Cortex of kidney (tissue), 1 donor: ENCODE measurements at places on chromosomes 7 and 10.

GRCh38 chr10:36195364-36195763 lies 553.3 kb upstream of the FZD8 start:
- no peak for DNase-seq

- DNase-seq = no peak
Measured at GRCh38 chr10:62616885-62617590, 187.5 kb upstream of the ADO start.

DNA sequence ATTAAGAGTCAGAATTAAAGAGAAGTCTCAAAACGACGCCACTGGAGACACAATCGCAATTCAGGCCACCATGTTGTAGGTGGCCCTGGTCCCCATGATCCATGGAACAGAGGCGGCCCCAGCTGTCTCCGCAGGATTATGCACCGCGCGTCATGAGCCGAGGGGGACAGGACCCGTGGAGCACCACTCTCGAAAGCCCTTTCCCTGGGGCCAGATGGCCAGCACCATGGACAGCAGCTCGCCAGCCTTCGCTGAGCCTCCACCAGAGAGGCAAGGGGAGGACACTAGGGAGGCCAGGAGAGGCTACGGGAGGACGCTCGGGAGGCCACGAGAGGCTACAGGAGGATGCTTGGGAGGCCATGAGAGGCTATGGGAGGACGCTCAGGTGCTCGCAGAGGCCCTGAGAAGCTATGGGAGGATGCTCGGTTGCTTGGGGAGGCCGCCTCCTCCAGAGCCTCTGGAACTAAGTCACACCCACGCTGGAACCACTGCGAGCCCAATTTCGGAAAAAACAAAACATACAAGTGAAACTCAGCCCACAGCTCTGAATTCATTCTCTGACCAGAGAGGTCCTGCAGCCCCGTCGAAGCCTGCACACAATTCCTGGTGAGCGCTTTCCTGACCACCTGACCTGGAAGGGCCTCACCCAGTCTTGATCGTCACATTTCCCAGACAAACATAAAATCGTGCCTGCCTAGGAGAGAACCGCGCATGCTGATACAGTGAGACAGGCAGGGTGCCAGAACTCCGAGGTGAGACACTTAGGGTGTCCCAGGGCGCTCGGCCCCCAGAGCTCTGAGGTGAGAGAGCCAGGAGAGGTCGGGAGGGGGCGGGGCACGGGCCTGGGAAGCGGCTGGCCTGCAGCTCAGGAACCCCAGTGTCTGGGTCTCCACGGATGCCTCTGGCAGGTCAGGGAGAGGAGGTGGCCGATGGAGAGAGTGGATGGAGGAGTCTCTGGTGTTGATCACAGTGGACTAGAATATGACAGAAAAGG lies 224.4 kb downstream of the PTPRN2 start:
- DNase-seq = no peak

- DNase-seq = no peak
Measured at GRCh38 chr7:68776326-68776725, 821.9 kb upstream of the AUTS2 start.

- no peak for DNase-seq
Measured at GRCh38 chr10:51574248-51575048, 124.9 kb downstream of the CSTF2T start.

DNA sequence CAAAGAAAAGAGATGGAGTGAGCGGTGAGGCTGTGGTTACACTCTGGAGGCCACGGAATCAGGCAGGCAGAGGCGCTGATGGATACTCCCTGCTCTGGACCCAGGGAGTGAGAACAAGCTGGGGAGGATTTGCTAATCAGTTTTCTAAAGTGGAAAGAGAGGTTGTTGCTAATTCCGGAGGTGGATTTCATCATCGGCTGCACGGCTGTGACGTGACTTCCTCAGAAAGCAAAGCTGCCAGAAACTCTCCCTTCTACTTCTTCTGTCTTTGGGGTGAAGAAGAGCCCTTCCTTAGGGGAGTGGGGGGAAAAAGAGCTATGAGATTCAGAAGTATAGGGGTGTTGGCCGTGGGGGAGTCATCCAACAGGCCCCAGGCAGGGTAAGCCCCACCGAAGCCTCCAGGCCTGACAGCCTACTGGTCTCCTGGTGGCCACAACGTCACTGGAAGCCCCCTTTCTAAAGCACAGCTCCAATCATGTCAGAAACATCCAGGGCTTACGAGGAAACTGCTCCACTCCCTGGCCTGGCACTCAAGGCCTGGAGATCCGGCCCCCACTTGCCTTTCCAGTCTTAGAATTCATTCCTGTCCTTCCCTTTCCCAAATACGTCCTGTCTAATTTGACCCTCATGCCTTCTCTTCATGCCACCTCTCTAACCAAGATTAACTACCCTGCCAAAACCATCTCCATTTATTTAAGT lies 114.5 kb downstream of the HIP1 start:
- no peak for DNase-seq

DNA sequence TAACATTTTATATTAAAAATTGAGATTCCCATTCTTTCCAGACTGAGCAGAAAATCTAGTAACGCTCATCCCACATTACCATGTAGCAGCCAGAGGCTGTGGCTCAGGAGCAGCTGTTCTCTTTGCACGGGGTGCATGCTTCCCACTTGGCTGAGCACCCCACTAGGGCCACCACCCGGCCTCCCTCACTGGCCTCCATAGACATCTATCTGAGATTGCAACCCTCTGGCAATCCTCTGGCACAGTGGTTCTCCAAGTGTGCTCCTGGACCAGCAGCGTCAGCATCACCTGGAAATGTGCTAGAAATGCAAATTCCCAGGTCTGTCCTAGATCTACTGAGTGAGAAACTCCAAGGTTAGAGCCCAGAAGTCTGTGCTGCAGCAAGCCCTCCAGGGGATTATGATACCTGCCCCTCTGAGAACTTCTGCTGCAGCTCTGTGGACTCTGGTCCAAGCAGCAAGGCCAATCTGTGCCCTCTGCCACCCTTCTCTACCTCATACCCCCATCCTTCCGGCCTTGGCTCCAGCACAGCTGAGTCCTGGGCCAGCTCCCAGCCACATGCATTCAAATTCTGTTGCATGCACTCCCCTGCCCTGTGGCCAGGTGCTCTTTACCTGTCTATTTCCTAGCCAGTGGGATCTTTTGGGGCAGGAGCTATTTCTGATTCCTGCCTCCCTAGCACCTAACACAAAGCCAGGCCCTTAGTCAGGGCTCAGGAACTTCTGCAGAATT lies 301.5 kb downstream of the GRID1 start:
- no peak for DNase-seq

DNA sequence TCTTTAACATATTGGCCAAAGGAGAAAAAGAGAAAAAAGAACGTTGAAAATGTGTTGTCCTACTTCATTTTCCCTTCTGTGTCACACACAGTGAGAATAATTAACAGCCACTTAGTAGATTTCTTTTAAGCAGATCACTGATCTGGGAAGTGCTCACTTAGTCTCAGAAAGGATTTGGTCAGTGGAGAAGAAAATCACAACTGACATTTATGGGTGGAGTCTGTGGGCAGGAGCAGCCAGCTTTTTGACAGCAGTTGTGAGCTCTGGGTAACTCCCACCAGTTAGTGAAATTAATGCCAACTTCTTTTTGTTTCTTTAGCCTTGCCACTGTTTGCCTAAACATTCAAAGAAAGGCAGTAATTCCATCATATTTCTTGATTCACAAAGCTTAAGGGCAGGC lies 49.7 kb downstream of the CDK14 start:
- DNase-seq = no peak

- DNase-seq = no peak
Measured at GRCh38 chr7:1923409-1924257, 253.6 kb downstream of the ELFN1 start.

DNA sequence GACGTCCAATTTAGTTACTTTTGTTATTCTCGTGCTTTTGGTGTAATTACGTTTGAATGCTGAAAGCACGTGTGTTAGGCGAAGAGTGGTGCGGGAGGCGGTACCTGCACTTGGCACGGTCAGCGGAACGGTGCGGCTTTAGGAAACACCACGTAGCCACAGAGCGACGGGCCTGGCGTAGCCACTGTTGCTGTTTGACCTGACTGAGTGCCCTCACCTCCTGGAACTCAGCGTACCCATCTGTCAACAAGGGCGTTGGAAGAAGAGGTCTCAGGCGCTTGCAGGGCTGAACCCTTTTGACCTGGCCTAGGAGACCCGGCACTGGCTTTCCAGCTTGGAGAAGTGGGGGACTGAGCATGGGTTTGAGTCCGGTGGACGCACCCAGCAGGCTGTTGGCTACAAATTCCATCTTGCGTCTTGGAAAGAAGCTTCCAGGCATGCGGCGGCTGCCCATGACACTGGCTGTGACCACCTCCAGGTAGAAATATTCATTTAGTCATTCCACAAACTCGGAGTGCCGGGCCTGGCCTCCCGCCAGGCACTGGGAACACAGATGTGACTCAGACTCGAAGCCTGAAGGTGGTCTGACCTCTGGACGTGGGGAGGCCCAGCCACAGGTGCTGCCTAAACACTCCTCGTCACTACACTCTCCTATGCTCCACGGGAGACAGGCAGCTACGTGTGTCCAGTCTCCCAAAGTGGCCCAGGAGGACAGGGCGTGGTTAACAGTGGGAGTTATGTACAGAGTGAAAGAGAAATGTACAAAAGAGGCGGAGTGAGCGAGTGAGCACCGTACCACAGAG lies 22.2 kb downstream of the FAM20C start:
- no peak for DNase-seq

DNA sequence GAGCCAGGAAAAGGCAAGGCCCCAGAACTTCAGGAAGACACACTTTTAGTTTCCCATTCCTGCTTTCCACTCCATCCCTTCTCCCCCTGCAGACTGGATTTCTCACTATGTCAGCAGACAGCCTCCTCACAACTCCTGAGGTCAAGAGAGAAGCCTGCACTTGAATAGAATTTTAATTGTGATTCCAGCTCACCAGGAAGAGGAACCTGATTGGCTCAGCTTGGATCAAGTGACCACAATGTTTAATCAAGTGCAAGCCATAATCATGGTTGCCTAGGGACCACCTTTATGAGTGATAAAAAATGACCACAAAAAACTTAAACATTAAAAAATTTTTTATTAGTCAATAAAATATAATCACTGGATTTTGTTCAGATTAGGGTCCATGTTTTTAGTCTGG lies 244.7 kb upstream of the RHOBTB1 start:
- DNase-seq = no peak

- DNase-seq = no peak
Measured at GRCh38 chr10:11449761-11450160, 161.7 kb downstream of the USP6NL start.

DNA sequence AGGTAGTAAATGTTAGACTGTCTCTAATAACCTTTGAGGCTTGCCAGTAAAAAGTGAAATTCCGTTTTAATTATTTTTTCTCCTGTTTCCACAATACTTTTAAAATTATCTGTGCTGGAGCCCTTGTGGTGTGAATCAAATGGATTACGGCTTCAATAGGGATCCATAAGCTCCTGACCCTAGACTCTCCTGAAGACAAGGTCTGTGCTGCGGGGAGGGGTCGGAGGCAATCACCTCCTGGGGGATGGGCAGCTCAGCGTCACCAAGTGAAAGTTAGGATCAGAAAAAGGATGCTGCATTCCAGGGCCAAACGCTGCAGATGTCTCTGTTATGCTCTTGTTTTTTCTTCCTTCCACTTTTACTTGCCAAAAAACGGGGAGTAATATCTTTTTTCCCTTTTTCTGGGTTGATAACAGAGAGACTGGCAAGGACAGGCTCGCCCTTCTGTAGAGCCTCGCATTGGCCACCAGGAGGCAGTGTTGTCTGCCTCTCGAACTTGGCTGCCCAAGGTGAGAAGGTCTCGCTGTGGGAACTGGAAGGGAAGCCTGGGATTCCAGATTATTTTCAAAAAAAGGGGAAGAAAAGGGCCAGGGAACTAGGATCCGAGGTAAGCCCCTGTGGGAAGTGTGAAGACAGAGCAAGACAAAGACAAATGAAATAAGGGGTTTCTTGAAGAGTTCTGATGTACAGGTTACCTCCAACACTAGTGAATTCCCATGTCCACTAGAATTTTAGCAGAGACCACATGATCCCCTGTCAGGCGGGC lies 621.9 kb downstream of the ACTR3B start:
- no peak for DNase-seq

DNA sequence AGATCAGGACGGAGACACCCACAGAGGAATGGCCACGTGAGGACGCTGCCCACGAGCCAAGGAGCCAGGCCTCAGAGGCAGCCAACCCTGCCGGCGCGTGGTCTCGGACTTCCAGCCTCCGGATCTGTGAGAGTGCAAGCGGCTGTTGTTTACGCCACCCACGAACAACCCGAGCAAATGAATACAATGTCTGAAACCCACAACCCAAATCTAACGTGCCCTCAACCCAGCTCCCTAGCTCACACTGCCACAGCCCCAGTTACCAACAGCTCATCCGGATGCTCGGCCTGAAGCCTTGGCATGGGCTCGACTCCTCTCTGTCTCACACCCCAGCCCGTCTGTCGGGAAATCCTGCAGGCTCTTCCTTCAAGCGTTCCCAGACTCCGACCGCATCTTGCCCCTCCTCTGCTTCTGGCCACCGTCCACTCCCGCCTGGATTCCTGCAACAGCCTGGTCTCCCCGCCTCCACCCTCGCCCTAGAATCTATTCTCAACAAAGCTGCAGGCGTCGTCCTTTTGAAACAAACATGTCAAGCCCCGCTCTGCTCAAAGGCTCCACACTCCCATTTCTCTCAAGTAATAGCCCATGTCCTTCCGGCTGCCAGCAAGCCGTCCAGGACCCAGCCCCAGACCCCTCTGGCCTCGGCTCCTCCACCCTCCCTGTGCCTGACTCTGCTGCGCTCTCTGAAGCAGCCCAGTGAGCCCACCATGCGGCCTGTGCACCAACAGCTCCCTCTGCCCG lies 35.3 kb downstream of the STK32C start:
- DNase-seq = no peak

- DNase-seq = no peak
Measured at GRCh38 chr10:17548770-17549169, 68.4 kb downstream of the HACD1 start.

DNA sequence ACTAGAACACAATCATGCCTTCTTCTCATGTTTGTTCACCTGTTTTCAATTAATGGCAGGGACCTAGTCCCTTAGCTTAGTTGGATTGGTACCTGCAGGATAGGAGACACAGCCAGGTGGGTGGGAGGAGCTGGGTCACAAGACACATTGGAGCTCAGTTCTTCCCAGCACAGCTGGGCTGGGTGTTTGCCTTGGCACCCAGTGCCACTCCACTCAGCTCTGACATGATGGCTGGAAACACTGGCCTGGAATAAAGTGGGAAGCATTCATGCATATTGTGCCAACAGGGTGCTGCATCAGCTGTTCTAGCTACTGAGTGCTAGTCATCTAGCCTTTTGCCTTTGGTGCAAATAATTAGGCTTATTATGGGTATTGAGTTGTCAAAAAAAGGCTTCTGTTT lies 226.1 kb downstream of the PTEN start:
- no peak for DNase-seq

DNA sequence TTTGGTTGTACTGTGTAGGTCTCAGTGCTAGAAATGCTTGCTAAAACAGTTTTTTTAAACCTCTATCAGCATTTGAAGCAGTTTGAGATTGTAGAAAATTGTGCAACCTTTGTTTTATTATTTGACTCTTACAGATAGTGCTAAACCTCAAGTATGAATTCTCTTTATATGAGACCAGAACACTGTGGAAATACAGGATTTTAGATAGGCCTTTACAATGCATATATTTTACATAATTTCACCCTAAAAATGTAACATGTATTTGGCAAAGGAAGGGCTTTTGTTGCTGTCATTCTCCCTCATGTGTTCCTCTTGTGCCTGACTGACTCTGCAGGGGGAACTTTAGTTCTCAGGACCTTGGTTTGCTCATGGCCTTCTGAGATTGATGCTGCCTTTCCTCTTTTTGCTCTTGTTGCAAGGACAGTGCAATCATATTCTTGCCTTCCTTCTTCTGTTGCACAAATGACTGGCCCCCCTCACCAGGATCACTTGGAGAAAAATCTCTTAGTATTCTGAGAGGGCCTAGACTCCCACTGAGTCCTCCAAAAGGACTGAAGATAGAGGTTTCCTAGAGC lies 188.7 kb downstream of the PPP1R9A start:
- no peak for DNase-seq
